Fibroblast of skin of scalp (primary cell): ENCODE measurements at places on chromosomes 1 and 21.

DNA sequence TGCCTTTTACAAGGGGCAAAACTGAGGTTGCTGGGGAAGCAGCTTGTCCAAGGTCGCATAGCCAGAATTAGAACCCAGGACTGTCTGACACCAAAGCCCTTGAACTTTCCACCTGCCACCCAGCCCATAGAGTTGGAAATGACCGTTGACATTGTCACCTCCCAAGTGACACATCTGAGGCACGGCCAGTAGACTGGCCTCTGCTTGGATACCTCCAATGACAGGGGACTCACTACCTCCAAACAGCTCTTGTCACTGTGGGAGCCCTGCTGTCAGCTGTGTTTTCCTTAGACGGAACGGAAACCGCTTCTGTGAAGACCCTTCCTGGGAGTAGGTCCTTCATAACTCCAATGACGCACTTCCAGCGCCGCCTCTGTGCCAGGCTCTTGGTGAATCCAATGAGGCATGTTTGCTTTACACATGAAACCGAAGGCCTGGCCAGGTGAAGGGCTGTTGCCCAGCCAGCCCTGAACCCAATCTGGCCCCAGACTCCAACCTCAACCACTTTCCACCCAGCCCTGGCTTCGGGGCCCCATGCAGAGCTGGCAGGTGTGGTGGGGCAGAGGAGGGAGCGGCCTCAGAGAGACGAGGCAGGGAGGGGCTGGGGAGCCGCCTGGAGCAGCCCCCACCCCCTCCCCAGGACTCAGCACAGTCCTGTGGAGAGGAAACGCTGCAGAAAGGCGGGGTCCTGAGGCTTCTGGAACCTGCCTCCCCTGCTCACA lies 109.2 kb upstream of the IFFO2 start:
- no peak for DNase-seq

DNA sequence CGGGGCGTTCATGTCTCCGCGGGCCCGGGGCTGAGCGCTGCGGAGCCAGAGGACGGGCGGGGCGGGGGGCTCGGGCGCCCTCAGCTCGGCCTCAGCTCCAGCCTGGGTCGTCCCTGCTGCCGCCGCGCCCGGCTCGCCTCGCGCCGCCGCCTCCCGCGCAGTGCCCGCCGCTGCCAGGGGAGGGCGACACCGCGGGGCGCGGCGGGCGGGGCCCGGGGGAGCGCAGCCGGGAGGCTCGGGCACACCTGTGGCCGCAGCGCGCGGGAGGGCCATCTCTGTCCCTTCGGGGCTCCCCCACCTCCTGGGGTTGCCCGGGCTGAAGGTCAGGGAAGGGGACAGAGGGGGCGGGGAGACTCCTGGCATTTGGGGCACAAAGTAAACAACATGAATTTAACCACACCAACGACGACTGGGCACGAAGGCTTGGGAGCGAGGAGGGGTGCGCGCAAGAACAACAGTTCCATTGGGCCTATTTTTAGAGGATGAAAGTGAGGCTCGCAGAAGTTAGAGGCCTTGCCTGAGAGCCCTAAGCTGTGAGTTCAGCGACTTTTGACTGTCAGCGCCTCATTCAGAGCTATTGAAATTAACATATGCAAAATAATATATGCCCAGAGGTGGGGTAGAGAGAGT lies at the start of gene FAM131C:
Gene FAM131C (minus strand): TSS at position 162 of the 630 bp plus-strand sequence. CDS start 209 bp downstream, outside the sequence.
- peak; percentile 22 for DNase-seq

GRCh38 chr21:23247334-23247733 lies 2249.1 kb downstream of the NCAM2 start:
- peak; percentile 2 for DNase-seq

DNA sequence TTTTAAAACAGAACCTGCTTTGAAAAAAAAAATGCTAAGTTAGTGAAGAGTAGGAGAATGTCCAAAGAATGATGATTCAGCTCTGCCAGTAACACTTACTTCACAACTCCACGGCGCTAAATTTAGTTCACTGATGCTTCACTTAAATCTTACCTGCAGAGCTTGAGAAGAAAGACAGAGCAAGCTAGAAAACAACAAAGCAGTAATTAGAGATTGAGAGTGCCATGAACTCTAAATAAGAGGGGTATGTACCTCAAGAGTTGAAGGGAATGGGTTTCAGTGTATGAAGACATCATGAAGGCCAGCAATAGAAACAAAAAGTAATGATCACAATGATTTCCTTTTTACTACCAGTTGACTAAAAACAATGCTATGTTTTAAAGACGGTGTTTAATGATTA lies 32.8 kb downstream of the EPRS1 start:
- no peak for DNase-seq

DNA sequence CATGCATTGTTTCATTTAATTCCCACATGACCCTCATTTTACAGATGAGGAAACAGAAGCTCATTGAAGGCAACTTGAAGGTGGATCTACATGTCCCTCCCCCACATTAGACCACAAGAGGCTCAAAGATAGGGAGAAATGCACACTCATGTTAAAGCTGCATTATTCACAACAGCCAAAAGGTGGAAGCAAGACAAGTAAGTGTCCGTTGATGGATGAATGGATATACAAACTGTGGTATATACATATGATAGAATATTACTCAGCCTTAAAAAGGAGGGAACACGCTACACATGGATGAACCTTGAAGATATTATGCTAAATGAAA lies 149.7 kb upstream of the JUN start:
- peak; percentile 12 for DNase-seq

GRCh38 chr1:164971921-164972415 lies 384.5 kb downstream of the LMX1A start:
- no peak for DNase-seq

GRCh38 chr1:12034381-12034801 lies 15.1 kb downstream of the MIIP start:
- peak; percentile 46 for DNase-seq

DNA sequence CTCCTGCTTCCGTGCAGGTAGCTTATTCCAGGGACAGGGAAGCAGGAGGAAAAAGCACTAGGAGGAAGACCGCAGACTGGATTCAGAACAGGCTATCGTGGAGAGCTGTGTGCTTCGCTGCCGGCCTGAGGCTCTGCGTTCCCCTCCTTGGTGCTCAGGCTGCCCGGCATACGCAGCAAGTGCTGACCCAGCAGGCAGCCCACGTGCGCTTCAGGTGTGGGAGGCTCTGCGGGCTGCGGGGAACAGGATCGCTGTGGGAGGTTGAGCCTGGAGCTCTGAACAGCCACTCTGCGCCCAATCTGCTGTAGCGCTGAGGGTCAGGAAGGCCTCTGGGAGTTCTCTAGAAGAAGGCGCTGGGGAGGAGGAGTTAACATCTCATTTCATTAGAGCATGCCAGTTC lies 27.9 kb downstream of the DOP1B start:
- no peak for DNase-seq

GRCh38 chr1:227928811-227929375 lies 18.8 kb downstream of the WNT9A start:
- no peak for DNase-seq

DNA sequence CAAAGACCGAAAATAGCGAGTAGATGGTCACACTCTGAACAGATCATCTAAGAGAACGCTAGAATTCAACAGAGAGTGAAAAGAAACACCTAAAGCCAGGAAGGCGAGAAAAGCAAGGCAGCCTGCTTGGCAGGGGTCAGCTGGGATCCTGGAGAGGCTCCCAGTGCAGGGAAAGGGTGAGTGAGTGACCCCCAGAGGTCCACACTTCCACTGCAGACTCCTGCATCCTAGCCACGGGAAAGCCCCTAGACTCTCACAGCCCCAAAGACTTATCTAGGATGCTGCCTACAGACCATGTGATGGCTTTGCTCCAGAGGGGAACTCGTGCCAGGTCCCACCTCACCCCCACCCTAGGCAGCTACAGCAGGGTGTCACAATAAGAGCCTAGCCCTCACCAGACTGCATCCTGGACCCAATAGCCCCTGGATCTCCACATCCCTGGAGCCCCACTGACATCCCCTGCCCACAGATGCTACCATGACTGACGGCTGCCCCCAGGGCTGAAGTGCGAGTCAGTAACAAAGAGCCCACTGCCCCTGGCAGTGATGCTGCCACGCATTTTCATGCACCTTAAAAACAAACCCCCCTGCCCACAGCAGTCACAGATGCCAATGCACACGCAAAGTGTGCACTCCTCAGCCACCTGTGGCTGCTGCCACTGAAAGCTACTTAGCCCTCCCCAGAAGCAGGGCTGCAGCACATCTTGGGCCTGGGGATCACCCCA lies 62.2 kb downstream of the PSMG1 start:
- DNase-seq = no peak

GRCh38 chr1:214902636-214903320 lies 179.8 kb upstream of the KCNK2 start:
- DNase-seq = peak; percentile 76

DNA sequence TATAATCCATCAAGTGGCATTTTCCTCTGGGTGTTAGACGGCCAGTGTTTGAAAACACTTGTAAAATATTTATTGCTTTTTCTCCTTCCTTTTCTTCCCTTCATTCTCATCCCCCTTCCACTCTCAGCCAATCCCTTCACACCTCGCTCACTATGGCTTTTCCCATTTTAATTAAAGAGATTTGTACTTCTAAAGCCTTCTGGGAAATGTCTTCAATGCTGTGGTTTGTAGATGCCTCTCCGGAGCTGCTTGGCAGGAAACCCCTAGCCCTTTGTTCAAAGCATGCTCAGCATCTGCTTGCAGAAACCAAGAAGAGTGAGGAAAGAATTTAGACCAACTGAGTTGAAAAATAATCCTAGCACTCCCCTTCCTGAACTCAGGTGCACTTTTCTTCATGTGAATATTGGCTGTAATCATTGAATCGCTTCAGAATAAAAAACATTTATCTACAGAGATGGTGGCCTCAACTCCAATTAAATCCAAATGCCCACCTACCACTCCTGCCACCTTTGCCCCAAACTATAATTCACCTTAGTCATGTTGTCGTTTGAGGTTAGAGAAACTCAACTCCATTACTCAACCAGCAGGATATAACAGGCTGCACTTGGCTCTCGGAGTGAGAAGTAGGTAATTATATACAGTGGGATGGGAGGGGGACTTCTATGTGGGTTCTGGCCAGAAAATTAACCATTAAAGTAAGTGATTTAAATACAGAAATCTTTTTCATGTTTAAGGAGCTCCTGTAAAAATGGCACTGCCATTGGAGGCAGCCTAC lies 659.4 kb upstream of the CAMK1G start:
- no peak for DNase-seq

- peak; percentile 99 for DNase-seq
These were observed 76.8 kb upstream of the AKT3 start for GRCh38 chr1:243926803-243927245.

GRCh38 chr1:46623743-46624644 lies 7.4 kb upstream of the MOB3C start:
- DNase-seq = no peak

DNA sequence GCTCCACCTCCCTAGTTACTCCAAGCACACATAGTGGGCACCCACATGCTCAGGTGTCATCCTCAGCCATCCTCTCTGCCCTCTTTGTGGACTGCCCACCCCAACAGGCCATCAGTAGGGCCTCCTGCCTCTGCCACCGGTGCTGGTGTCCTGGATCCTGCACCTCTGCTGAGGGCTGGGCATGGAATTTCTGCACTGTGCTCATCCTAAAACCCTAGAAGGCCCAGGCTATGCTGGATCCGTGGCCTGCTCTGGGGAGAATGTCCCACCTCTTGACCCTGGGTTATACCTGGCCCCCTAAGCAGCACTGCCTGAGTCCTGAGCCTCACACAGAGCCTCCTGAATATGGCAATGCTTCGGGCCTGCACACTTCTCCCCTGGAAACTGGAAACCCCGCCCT lies 318.3 kb downstream of the MATN1 start:
- DNase-seq = no peak

DNA sequence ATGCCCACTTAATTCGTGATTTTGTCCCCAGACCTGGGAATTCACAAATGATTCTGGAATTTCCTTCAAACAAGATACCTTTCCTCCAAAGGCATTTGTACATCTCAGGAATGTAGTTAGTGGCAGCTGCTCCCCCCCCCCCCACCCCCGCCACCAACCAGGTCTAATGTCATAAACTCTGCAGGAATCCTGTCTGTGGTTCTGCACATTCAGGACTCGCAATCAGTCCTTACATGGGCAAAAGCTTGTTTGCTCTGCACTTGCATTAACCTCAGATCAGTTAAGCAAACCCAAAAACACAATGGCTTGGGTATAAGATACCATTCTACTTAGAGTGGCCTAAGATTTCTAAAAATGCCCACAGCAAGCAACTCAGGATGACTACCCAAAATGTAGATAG lies 143.8 kb downstream of the TGFB2 start:
- peak; percentile 88 for DNase-seq

- no peak for DNase-seq
These were observed 22.4 kb downstream of the ARHGEF19 start for GRCh38 chr1:16189921-16190621.

- no peak for DNase-seq
These were observed 56.4 kb downstream of the IVNS1ABP start for GRCh38 chr1:185260611-185261010.

GRCh38 chr1:203627851-203628200 lies 1.2 kb downstream of the ATP2B4 start:
- DNase-seq = no peak

DNA sequence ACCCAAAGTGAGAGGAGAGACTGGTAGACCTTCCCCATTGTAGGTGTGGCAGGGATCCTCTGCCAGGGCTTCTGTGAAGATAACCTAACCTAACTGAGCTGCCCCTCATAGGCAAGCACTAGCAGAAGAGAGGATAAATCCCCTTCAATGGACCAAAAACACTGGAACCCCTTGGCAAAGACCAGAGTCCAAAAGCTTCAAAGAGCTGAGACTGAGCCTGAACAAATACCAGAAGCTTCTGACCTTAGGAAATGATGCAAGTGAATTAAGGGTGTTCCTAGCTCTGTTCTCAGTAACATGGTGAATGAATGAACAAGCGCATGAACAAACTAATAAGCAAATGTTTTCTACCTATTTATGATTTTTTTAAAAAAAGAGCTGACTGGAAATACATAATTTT lies 123.2 kb downstream of the RRAGC start:
- DNase-seq = no peak

DNA sequence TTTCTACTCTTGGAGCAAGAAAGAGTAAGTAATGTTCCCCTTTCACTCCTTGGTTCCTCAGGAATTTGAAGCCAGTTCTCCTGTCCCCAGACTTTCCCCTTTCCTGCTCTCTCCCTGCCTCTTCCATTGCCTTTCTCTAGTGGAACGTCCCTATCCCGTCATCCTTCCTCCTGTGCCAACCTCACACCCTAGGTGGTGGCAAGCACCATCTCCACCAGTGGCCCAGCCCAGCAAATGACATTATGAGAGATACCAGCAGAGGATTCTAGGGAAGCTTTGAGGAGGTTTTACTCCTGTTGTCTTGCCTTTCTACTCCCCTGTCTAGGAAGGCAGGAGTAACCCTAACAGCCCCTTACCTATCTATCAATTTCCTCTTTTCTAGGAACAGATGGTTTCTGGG lies 8.1 kb upstream of the TACSTD2 start:
- DNase-seq = no peak

GRCh38 chr1:160540859-160541233 lies 17.8 kb upstream of the SLAMF6 start:
- no peak for DNase-seq
